Activated CD4-positive, alpha-beta T cell treated with anti-CD3 and anti-CD28 coated beads, Interleukin-2, amount 10 ng/mL, durations not matched to agents 24 days and 14 days (primary cell): ENCODE measurements at places on chromosomes 5 and 9. TPM values are rescaled to one million over a fixed set of nuclear protein-coding genes. Genes with fewer than 3 reads are reported as not detected.
A peak's percentile ranks its signal among the peaks of the same experiment; 100 is the strongest.

- H3K27me3 ChIP-seq, result peaks cover 6% of the 10 kb centered on the region
- peak; percentile 71 for DNase-seq
- peaks cover 13% of the 10 kb centered on the region for H3K4me1 ChIP-seq
- H3K27ac ChIP-seq, result no peak overlapping the region
- H3K36me3 ChIP-seq, result no peaks in the 10 kb centered on the region
Measured at GRCh38 chr5:33969572-33970452, 14.7 kb downstream of the SLC45A2 start.

DNA sequence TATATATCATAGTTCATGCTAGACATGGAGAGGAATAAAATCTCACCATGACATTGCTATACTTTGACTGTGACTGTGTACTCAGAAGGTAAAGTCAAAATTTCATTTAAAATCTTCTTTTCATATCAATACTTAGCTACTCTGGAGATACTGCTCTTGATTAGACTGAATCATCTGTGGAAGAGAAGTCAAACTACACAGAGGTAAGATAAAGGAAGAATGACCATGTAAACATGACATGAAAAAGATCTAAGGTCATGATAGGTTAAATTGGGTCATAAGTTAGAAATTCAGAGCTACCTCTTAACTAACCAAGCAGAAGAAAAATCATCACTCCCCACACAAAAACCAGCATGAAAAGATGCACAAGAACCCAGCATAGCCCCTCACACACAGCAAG is 44.8 kb upstream of the RLN1 start:
- peaks cover 19% of the 10 kb centered on the region for H3K36me3 ChIP-seq
- H3K4me3 ChIP-seq, result no peak overlapping the region
- H3K4me1 ChIP-seq, result peaks cover 18% of the 10 kb centered on the region

DNA sequence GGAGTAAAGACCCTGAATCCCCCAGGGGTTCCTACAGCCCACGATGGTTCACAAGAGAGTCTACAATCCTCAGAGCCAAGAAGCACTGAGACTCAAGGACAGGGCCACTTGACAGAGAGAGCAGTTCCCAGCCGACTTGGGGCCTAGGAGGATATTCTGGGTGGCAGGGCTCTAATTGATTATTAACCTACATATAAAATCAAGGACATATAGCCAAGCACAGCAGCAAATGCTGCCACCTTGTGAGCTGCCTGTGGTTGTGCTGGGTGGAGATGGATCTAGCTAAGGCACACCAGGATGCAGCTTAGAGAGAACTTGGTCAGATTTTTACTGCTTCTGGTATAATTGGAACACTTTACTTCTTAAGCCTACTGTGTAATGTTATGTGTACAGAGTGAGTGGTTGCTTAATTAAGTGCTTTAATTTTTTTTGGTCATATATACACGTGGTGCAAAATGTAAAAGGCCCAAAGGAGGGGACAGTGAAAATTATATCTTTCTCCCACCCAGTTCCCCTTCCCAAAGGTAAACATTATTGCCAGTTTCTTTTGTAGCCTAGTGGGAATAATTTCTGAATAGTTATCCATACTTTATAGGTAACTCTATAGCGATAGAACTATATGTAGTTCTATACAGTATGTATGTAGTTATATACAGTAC is 78.8 kb downstream of the F2RL2 start:
- H3K27me3 ChIP-seq, result no peaks in the 10 kb centered on the region
- peaks cover 4% of the 10 kb centered on the region for H3K36me3 ChIP-seq
- peaks cover 83% of the 10 kb centered on the region for H3K4me1 ChIP-seq
- peak overlapping the region; percentile 98 for H3K27ac ChIP-seq
- peak; percentile 85 for DNase-seq

DNA sequence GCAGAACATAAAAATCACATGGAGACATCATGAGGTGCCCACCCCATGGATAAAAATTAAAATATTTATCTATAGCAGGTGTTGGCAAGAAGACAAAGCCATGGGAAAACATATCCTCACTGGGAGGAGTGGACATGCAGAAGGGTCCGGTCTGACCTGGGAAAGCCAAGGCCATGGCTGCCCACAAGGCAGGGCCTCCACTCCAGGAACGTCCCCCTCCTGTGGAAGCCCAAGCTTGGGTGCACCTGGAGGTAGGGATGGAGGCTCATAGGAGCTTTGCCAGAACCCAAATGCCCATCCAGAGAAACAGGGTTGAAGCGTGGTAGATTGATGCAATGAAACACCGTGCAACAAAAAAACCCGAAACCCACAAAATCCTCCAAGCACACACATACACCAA is 81.4 kb upstream of the COL5A1 start:
- H3K27ac ChIP-seq, result no peak overlapping the region
- H3K4me3 ChIP-seq, result no peak overlapping the region
- DNase-seq, result no peak

DNA sequence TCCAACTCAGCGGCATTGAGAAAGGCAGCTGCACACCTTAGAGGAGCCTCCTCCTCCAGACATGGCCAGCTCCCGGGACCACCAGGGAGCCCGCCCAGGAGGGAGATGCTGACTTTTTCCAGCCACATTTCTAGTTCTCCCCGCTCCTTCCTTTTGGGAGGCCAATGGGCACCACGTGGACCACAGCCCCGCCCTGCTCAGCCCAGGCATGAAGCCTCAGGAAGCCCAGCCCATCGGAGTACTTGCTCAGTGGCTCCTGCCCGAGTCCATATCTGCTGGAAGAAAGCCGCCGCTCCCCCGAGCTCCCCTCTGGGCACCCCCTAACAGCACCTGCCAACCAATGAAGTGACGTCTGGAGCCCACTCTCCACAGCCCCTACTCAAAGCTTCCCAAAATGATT is 52.4 kb downstream of the SMIM23 start:
- peaks cover 3% of the 10 kb centered on the region for H3K4me1 ChIP-seq
- no peak overlapping the region for H3K4me3 ChIP-seq
- DNase-seq, result no peak
- no peak overlapping the region for H3K27ac ChIP-seq
- no peaks in the 10 kb centered on the region for H3K36me3 ChIP-seq

- H3K4me1 ChIP-seq, result peaks cover 29% of the 10 kb centered on the region
- DNase-seq, result no peak
- no peak overlapping the region for H3K4me3 ChIP-seq
- H3K27ac ChIP-seq, result no peak overlapping the region
- peaks cover 23% of the 10 kb centered on the region for H3K27me3 ChIP-seq
Measured at GRCh38 chr5:172410160-172410559, 44.2 kb downstream of the SH3PXD2B start.

The CEL gene
- 1.8 and 2.0 TPM in 2 replicates for total RNA-seq

The TMOD1 gene
- total RNA-seq, result 0.71 and 0.91 TPM in 2 replicates

The ORM2 gene
- not detected in 2 replicates for total RNA-seq

The RPL7A gene
- 2,650 and 2,658 TPM in 2 replicates for total RNA-seq
